Psoas muscle (tissue), 8 donors: ENCODE measurements at places on chromosomes 16 and 17.
A peak's percentile ranks its signal among the peaks of the same experiment; 100 is the strongest.

DNA sequence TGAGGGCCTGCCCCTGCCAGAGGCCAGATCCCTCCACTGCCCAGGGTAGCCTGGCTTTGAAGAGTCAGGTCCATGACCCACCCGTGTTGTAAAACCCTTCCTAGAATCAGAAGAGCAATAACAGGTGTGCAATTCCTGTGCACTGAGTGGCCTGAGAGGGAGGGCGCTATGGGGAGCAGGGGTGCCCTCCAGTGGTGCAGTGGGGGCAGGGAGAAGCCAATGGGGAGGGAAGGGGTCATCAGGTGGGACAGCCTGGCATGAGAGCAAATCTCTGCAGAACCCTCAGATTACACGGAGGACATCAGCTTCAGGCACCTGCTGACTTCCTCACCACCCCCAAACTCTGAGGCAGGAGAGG, 72.9 kb upstream of the ZNF469 start:
- peak; percentile 5 for DNase-seq
- peaks cover 12% of the 10 kb centered on the region for H3K4me1 ChIP-seq
- H3K4me3 ChIP-seq = no peak overlapping the region
- H3K36me3 ChIP-seq = no peaks in the 10 kb centered on the region
- no peaks in the 10 kb centered on the region for H3K27me3 ChIP-seq

GRCh38 chr17:7912927-7913524, 3.1 kb downstream of the RNF227 start:
- no peak overlapping the region for H3K27ac ChIP-seq
- H3K4me1 ChIP-seq = peaks cover 21% of the 10 kb centered on the region
- no peaks in the 10 kb centered on the region for H3K27me3 ChIP-seq
- peaks cover 25% of the 10 kb centered on the region for H3K36me3 ChIP-seq
- DNase-seq = no peak

DNA sequence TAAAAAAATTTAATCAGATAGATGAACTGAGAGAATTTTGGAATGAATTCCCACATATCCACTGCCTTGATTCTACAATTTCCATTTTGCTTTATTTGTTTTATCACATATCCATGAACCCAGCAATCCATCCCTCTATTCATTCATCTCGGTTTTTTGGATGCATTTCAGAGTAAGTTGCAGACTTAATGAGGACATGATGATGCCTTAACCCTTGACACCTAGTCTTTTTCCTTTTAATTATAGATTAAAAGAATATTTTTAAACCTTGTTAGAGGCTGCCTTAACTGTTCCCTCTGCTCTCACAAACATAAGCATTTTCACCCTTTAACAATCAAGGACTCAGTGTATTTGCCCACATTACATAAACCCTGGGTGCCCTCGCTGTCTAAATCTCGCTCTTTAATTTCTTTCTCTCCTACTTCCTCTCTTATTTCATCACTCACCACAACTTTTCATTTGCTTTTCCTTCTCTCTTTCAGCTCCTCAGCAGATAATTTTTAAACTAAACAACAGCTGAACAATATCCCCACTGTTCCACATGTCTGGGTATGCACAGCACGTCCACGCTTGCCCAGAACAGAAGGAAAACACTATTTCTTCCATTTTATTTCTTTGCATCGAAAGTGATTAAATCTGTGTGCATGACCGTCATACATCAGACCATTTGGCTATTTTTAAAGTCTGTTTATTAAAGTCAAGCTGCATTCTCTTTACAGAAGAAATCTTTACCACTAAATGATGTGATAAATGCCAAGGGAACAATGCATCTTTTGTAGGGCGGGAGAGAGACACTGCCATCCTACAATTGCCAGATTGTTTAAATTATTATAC, 39.9 kb downstream of the IQCK start:
- H3K36me3 ChIP-seq = no peaks in the 10 kb centered on the region
- no peak overlapping the region for H3K27ac ChIP-seq
- no peak overlapping the region for H3K4me3 ChIP-seq
- H3K27me3 ChIP-seq = no peaks in the 10 kb centered on the region
- DNase-seq = no peak

DNA sequence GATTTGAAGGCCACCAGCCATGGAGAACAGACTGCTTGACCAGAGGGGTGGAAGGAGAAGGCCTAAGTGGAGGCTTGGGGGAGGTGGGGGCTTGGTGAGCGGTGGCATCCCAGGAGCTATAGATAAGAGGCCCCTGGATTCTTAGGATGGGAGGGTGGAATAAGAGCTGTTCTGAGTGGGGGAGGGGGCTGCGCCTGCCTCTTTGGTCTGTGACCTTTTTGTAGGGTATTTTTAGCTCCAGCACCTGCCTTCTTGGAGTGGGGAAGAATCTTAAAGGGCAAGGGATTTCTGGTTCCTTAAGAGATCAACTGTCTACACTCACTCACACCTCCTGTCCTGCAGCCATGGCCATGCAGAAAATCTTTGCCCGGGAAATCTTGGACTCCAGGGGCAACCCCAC, 567 bp downstream of the ENO3 start:
- no peaks in the 10 kb centered on the region for H3K27me3 ChIP-seq
- H3K4me1 ChIP-seq = peaks cover 34% of the 10 kb centered on the region
- H3K36me3 ChIP-seq = no peaks in the 10 kb centered on the region
- peak overlapping the region; percentile 96 for H3K27ac ChIP-seq

DNA sequence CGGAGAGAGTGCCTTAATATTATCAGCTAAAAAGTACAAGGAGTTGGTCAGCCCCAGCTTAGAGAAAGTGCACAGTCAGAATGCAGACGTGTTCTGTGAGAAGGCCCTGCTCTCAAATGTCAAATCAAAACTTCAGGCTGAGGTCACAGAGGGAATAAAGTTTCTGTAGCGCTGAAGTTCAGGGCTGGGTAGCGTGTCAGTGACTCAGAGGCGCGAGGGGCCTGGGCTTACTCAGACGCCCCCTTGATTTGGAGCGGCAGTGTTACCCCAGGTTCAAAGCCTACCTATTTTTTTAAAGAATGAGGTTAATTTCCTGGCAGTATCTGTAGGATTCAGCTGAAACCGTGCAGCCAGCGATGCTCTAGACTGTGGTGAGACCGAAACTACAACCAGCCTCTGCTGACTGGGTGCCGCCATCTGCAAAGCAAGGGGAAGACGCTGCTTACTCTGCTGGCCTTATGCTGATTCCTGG, 4.8 kb downstream of the CIAO3 start:
- no peak for DNase-seq
- H3K27me3 ChIP-seq = no peaks in the 10 kb centered on the region
- no peak overlapping the region for H3K27ac ChIP-seq
- H3K4me3 ChIP-seq = no peak overlapping the region

GRCh38 chr16:1992704-1993317, 3.0 kb downstream of the SYNGR3 start:
- DNase-seq = no peak
- peaks cover 6% of the 10 kb centered on the region for H3K36me3 ChIP-seq
- H3K4me3 ChIP-seq = peak overlapping the region; percentile 62
- H3K27ac ChIP-seq = no peak overlapping the region
- peaks cover 20% of the 10 kb centered on the region for H3K27me3 ChIP-seq

DNA sequence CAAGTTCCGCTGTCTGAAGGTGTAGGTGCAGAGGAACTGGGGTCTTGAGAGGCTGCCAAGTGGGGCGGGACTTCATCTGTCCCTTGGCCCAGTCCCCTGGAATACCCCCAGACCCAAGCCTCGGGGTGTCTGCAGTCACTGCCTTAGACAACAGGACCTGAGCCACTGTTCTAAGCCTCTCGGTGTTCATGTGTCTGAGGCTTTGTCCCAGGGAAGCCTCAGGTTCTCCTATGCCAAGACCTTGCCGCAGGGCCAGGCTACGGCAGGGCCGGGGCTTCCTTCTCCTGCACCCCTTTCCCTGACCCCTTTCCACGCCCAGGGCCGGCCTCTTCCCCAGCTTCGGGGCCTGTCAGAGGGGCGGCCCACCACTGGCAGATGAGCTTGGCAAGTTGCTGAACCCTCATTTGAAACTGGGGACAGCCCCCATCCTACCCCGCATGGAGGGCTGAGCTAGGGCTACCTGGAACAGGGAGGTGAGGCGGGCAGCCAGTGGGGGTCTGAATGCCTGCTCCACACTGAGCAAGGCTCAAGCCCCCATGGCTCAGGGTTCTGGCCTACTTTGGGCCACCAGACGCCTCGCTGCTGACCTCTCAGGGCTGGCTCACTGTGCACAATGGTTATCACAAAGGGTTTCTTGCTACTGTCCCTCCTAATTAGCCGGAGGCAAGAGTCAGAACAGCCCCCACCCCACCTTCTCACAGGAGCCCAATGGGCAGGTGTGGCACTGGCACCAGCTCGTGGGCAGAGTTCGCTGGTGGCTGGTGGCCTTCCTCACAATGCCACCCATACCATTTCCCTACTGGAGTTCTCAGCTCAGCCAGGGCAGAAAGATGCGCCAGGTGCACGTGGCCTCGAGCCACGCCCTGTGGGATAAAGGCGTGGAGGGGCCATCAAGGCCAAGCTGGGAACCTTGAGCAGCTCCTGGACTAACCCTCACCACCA, 7.1 kb downstream of the LITAFD start:
- no peak for DNase-seq
- no peak overlapping the region for H3K4me3 ChIP-seq
- peaks cover 50% of the 10 kb centered on the region for H3K36me3 ChIP-seq
- peaks cover 54% of the 10 kb centered on the region for H3K4me1 ChIP-seq
- H3K27ac ChIP-seq = peak overlapping the region; percentile 76
- no peaks in the 10 kb centered on the region for H3K27me3 ChIP-seq

- H3K4me3 ChIP-seq = no peak overlapping the region
- no peaks in the 10 kb centered on the region for H3K36me3 ChIP-seq
- peak overlapping the region; percentile 84 for H3K27ac ChIP-seq
- H3K27me3 ChIP-seq = no peaks in the 10 kb centered on the region
Observed at GRCh38 chr17:2177235-2177811, 122.4 kb downstream of the HIC1 start.

DNA sequence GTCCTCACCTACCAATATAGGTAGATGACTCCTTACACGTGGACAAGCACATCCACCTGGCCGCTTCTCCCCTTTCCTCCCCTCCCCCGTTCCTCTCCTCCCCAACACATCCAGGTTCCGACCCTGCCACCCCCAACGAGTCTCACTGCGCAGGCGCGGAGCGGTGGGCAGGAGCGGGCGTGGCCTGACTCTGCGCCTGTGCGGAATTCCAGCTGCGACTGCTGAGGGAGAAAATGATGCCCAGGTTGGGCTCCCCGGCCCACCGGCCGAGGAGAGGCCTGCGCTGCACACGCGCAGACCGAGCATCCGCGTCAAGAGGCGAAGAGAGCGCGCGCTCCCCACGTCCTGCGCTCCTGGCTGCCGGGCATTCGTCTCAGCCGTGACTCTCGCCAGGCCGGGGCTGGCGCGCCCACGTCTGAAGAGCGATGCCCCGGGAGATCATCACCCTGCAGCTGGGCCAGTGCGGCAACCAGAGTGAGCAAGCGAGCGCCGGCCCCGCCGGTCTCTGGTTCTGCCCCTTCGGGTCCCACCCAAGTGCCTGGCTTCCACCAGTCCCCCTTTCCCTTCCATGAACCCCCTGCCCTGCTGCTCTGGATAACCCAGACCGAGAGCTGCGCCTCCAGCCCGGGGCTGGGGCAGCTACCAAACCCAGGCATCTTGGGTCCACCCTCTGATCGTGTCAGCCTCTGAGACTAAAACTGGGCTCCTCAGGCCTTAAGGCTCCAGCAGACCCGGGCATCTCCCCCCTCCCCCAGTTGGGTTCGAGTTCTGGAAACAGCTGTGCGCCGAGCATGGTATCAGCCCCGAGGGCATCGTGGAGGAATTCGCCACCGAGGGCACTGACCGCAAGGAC, at the start of gene TUBG2:
TUBG2 (plus strand) TSS at position 206 of the 853 bp plus-strand sequence; CDS start at position 426, 220 bp downstream.
- no peaks in the 10 kb centered on the region for H3K27me3 ChIP-seq
- H3K36me3 ChIP-seq = no peaks in the 10 kb centered on the region
- H3K4me1 ChIP-seq = peaks cover 4% of the 10 kb centered on the region
- peak within 1 kb of the TSS; percentile 86 for H3K4me3 ChIP-seq
- DNase-seq = peak; percentile 87

DNA sequence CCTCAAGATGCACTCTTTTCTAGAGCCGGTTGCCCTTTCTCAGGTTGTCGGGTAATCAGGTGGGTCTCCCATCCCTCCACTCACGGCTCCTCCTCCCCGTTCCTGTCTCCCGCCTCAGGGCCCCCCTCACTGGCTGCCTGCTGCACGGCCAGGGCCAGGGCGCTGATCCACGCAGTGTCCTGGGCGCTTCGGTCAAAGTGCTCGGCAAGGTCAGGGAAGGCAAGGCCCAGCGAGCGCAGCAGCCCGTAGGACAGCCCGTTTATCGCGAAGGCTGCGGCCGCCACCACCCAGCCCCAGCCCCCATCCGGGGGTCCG, 753 bp downstream of the SLC16A11 start:
- peaks cover 21% of the 10 kb centered on the region for H3K4me1 ChIP-seq
- peaks cover 29% of the 10 kb centered on the region for H3K27me3 ChIP-seq

DNA sequence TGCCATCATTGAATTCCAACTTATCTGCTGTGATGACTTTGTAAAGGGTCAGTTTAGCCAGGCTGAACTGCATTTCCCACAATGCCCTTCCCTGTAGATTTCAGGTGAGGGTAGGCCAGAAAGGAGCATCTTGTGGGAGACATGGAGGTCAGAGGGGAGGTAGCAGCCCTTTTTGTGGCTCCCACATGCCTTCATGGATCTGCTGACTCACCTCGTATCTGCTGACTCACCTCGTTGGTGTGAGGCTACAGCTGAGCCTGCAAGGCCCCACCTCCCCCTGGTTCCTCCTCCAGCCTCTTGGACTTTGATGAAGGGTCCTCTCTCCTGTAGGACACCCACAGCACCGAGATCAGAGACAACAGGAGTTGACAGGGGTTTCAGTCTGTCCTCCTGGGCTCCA, 102.5 kb downstream of the SALL1 start:
- H3K36me3 ChIP-seq = no peaks in the 10 kb centered on the region
- no peak for DNase-seq
- no peak overlapping the region for H3K27ac ChIP-seq

DNA sequence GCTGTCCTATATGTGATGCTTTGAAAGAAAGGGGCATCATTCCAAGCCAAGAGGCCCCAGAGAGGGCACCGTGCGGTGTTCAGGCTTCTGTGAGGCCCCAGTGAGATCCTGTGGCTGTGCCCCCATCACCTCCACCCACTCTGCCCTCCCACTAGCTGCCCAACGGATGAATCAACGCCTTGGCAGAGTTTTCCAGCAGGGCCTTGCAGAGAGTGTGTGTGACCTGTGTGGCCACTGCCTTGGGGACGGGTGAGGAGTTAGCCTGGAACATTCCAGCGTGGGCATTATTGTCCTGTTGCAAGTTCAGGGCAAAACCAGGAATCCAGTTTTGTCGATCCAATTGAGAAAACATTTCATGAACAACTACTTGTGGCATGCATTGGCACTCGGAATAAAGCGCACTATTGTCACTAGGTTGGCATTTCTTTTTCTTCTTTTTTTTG, 53.7 kb downstream of the SF3B3 start:
- peaks cover 20% of the 10 kb centered on the region for H3K36me3 ChIP-seq
- peaks cover 44% of the 10 kb centered on the region for H3K4me1 ChIP-seq
- DNase-seq = peak; percentile 51

- H3K36me3 ChIP-seq = peaks cover 30% of the 10 kb centered on the region
- H3K4me3 ChIP-seq = no peak overlapping the region
- peaks cover 17% of the 10 kb centered on the region for H3K4me1 ChIP-seq
- no peak for DNase-seq
- H3K27ac ChIP-seq = peak overlapping the region; percentile 33
- H3K27me3 ChIP-seq = no peaks in the 10 kb centered on the region
Observed at GRCh38 chr17:64192589-64192988, 62.6 kb upstream of the ERN1 start.
